ENCODE measurements at places on chromosomes 1 and 21. TPM values are rescaled to one million over a fixed set of nuclear protein-coding genes. Genes with fewer than 3 reads are reported as not detected.

DNA sequence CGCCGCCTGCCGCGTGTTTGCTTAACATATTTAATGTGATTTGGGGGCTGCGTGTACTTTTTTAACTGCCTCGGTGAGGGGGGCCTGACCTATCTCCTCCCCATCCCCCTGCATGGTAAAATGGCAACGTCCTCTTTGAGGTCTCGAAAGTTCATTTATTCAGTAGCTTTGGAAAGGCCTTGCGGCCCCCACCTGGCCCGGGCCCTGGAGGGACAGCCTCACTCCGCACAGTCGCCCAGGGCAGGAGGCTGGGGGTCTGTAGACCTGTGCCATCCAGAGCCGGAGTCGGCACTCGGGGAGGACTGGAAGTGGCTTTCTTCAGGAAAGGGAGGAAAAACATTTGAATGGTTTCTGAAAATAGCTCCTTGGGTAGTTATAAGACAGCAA lies 38.0 kb upstream of the ACTRT2 start:
- no peak for DNase-seq

The TMEM35B gene
- 31.6 TPM for total RNA-seq

- no peak for DNase-seq
Observed at GRCh38 chr1:20682571-20683236, 21.5 kb upstream of the DDOST start.

GRCh38 chr21:40421121-40421520 lies 425.8 kb downstream of the DSCAM start:
- no peak for DNase-seq

DNA sequence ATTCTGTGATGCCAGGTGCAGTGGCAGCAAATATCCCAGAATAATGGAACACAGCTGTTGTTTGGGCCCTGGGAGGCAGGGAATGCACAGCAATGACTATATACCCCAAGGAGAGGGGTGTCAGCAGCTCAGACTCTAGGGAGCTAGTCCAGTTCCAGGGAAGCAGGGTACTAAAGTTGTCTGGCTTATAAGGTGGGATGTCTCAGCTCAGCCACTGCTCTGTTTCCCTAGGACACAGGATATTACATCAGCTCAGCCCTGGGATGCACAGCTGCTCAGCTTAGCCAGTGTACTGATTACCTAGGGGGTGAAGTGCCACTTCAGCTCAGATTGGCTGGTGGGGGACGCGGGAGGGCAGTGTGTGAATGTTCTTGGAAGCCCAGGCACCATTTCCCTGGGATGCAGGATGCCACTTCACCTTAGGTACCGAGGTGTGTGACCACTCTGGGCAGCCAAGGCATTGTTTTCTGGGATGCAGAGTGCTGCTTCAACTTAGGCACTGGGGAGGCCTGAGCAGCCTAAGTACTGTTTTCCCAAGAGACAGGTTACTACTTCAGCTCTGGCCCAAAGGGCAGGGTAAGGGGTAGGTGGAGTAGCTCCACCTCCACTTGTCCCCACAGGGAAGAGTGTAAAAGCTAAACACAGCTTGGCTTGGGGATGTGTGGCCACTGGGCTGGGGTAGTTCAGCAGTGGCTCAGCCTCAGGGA lies 59.4 kb downstream of the DIPK1A start:
- no peak for DNase-seq

- no peak for DNase-seq
Observed at GRCh38 chr1:151759241-151759640, 4.1 kb downstream of the MRPL9 start.

The PTGFR gene
- total RNA-seq, result 0.35 TPM

Measured in glomerular endothelial cell (primary cell).